ENCODE measurements at places on chromosomes 5 and 9.

- DNase-seq: no peak
Measured at GRCh38 chr9:134709512-134710270, 68.1 kb downstream of the COL5A1 start.

DNA sequence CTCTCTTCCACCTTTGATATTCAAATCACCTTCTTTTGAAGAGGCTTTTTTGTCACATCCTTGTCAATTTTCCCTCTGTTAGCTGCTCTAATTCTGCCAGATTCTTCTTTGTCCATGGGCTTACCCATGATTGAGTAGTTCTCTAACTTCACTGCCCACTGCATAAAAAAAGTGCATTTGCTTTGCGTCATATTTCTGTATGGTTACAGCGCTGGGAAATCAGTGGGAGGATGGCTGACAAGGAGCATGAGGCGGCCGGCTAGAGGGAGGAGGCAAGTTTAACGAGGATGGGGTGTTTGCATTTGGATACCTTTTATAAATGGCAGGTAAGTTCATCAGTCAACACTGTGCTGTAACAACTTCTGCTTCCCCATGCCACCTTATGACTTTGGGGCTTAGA, 116.5 kb upstream of the LHFPL2 start:
- no peak for DNase-seq

DNA sequence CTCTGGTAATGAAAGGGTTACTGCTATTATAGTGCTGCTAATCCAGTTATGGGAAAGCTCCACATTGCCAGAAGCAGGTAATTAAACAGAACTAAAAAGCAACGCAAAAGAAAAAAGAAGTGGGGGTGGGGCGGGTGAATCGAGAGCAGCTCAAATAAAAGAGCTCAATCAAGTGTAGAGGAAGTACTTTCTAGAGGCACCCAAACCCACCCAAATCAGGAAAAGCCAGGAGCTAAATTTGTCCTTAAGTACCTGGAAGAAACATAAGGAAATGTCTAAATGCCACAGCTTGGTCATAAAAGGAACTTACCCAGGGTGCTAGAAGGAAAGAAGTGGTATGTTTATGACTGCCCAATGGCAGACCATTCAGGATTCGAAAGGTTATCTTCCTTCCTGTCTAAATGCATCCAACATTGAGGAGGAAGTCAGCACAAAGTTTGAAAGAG, 2.4 kb upstream of the RNF145 start:
- DNase-seq: no peak

- no peak for DNase-seq
Measured at GRCh38 chr5:162209005-162209605, 141.5 kb downstream of the GABRG2 start.

DNA sequence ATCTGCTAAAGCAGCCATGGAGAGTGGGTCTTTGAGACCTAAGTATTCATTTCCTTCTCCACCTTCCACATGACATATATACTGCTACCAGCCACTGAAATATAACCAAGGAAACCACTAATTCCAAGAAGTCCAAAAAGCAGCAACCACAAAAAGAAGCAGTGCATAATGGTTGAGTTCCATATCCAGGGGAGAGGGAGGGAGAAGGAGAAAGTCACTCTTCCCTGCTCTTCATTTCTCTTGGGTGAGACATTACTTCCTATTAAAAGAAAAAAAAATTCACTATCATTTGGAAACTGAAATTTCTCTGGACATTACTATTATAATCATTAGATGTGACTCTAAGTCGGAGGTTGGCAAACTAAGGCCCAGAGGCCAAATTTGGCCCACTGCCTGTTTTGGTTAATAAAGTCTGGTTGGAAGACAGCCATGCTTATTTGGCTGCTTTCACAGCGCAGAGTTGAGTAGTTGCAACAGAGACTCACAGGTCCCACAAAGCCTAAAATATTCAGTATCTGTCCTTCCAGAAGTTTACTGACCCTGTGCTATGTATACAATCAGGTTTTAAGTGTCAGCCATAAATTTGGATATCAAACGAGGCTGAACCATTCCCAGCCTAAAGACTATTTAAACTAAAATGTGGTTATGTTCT, 168.6 kb downstream of the MPDZ start:
- no peak for DNase-seq

- DNase-seq: no peak
Measured at GRCh38 chr5:22708770-22709328, 144.3 kb downstream of the CDH12 start.

DNA sequence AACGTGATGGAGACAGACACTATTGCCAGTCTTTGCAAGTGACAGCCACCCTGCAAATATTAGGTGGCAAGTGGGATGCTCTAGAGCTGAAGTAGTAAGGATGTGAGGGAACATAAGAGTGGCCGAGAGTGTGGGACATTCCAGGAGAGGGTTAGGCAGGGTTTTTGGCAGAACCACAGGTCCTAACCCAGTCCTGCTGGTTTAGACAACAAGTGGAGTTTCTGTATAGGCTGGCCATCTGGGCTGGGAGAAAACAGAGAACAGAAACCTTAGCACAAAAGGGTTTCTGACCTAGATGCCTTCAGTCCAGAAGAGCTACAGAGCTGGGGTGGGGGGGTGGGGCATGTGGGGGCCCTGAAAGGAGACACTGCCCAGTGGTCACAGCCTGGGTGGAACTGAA, 107.4 kb downstream of the TMEM174 start:
- DNase-seq: no peak

GRCh38 chr9:137582286-137582860, 3.6 kb upstream of the DPH7 start:
- no peak for DNase-seq

DNA sequence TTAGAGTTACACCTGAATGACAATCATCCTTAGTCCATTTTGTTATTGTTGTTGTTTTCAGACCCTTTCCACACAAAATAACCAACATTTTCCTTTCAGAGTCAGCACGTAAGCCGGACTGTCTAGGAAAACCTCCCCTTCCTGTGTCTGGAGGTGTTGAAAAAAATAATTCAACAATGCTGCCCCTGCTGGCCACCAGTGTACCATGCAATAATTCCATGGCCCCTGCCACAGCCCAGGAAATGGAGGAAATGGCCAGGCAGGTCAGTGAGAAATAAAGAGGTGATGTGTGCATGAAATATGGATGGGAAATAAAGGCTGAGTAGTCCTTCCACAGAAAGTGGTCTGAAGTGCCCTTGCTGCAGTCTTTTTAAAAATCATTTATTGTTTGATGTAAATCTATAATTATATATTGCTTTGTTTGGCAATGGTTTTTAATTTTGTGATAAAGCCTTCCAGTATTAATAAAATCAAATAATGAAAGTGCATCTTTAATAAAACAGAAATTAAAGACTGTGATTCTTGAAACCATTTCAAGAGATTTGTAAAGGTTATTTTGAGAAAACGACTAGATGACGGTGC, 152.8 kb upstream of the PAPPA start:
- DNase-seq: no peak

GRCh38 chr9:112921549-112921948, 30.9 kb upstream of the SLC46A2 start:
- no peak for DNase-seq

DNA sequence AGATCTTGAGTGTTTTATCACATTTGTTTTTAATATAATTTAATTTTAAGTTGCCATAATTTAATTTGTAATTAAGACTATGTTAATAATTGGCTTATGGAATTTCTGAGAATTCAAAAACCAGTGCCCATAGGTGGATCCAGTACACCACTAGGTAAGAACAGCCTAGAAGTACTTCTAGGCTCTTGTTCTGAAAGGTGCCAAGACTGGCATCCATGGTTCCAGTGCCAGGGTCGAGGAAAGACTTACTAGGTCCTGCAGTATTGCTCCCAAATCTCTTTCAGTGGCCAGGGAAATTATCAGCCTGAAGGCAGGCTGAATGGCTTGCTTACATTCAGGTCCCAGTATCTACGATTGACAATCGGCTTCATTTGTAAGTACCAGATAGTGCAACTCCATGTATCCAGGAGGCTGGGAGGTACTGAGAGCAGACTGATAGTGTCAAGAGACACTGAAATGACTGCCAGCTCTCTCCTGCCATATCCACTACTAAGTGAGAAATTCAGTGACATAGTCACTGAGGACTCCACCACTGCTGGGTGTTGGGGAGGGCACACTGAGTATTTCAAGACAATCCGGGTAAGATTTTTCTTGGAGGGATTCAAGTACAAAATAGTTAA, 159.2 kb upstream of the CCDC152 start:
- DNase-seq: no peak

- DNase-seq: no peak
Measured at GRCh38 chr9:76475686-76476085, 16.7 kb downstream of the GCNT1 start.

DNA sequence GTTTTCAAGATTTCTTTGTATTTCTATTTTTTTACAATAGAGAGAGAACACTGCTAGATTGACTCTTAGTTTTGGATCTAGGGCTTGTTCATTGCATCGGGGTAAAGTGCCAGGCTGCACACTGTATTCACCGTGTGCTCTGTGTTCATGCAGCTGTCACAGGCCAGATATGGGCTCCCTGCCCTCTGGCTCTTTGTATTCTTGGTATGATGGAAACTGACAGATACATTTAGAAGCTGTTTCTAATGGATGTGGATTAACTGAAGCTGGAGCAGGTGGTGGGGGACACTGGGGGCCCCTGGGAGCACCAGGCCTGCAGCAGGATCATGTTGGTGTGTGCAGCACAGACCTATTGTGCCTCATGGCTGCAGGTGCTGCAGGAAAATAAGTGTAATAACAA, 28.0 kb downstream of the SLC36A1 start:
- no peak for DNase-seq

GRCh38 chr5:131514316-131515283, 120.4 kb downstream of the RAPGEF6 start:
- no peak for DNase-seq

DNA sequence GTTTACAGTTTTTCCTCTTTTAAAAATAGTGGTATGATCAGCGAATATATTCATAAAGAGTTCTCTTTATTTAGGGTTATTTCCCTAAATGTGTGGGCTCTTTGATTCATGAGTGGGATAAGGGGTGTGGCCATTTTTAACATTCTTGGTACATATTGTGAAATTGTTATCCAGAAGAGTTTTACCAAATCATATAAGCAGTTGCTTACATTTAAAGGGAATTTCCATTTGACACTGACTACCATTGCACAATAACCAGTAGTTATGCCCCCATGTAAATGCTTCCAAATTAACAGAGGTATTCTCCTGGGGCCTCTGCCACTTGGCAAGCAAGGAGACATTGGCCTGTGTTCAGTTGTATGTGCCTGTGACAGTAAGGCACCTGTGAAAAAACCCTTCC, 27.2 kb downstream of the SLC25A48 start:
- no peak for DNase-seq

- no peak for DNase-seq
Measured at GRCh38 chr5:37492778-37493555, 113.8 kb downstream of the WDR70 start.
